Hematopoietic multipotent progenitor cell treated with erythropoietin and hydrocortisone succinate and interleukin-3 and kit ligand, for 6 days (in vitro differentiated cells): ENCODE measurements at places on chromosomes 13 and 19.

- DNase-seq, result no peak
Observed at GRCh38 chr13:25084096-25084495, 11.8 kb upstream of the PABPC3 start.

GRCh38 chr19:31641591-31641990 lies 292.4 kb upstream of the TSHZ3 start:
- peak; percentile 1 for DNase-seq

GRCh38 chr19:50331221-50331993 lies 2.2 kb upstream of the KCNC3 start:
- no peak for DNase-seq

- peak; percentile 59 for DNase-seq
Observed at GRCh38 chr19:41546386-41546789, 29.6 kb upstream of the CEACAM21 start.

DNA sequence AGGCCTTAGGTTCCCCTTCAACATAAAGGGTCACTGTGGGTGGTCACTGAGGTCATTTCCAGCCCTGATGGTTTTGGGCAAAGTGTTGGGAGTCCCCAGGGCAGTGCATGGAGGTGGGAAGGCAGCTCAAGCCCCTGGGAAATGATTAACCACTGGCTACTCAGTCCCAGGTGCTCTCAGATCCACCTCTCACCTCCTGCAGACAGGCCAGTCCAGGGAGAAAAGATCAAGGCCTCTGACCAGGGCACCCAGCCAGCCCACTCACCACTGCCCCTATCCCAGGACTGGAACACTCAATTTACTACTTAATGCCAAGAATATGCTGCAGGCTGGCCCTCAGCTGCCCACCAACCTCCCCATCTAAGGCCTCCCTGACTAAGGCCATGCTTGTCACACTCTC lies 1307.9 kb downstream of the UQCRFS1 start:
- DNase-seq, result no peak

DNA sequence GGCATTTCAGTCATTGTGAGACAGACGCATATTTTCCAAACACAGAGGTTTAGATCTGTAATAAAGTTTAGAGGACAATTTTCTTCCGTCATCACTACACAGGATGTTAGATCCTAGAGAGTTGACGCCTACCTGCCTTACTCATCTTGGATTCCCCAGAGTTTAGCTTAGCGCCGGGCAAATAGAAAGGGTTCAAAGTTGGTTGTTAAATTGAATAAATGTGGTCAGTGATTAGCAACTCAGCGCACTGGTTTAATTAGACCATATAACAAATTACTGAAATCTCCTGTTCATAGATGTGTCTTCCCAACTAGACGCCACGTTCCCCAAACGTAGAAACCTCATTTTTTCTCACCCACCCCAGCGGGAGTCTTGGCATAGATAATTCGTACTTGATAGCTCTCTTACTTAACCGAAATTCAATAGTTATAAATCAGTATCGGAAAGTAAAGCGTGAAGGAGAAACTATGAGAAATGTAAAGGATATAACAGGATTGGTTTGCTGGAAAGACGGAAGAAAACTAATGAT lies 726 bp upstream of the UFM1 start:
- DNase-seq, result peak; percentile 26

- no peak for DNase-seq
Observed at GRCh38 chr19:1429750-1430149, 8.4 kb upstream of the RPS15 start.

- DNase-seq, result no peak
Observed at GRCh38 chr13:23391752-23392151, 41.8 kb downstream of the SACS start.

GRCh38 chr13:31246918-31247317 lies 47.1 kb downstream of the B3GLCT start:
- DNase-seq, result no peak

DNA sequence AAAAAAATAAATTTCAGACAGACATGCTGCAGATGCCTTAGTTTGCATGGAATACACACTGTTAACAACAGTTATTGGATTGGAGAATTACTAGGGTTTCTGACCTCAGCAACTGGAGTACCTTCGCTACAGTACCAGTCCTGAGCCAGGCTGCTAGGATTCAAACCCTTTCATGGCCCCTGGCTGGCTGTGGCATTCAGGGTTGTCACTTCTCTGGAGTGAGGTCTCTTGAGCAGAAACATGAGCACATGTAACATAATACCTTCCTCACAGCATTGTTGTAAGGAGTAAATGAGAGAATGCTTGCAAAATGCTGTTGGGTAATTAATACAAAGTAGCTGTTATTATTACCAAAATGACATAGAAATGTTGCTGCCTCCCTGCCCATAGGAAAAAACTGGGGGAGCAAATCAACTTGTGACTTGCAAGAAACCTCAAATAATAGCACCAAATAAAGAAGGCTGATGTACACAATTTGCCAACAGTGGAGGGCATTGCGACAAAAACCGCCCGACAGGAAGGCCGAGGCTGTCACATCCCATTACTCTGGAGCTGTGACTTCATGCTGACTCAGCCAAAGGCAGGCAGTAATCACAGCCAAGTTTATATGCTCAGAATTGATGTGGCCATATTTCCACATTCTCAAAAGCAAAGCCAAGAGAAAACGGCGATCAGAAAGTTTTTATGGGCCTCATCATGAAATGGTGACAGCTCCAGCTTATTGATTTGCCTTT lies 100.4 kb downstream of the RFC3 start:
- no peak for DNase-seq

DNA sequence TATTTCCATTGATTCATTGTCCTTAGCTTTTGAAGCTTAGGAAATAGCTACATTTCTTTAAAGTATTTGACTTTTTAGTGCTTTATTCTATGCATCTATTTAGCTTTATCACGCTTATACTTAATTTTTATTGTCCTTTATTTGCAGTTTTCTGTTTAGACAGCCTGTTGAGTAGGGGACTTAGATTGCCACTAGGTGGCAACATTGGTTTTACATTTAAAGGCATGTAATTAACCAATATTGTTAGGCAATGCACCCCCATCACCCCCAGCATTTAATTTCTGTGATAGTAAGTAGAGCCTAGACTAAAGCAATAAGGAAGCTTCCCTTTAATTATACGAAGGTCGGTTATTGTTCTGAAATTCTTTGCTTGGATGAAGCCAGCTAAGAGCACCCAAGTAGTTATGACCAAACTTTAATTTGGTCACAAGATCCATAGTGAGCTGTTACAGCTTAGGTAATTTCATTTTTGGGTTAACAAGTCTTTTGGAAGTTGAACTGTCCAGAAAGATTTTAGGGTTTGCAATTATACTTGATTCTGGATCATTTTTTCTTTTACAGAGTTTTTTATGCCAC lies 36.5 kb downstream of the B3GLCT start:
- DNase-seq, result peak; percentile 83

DNA sequence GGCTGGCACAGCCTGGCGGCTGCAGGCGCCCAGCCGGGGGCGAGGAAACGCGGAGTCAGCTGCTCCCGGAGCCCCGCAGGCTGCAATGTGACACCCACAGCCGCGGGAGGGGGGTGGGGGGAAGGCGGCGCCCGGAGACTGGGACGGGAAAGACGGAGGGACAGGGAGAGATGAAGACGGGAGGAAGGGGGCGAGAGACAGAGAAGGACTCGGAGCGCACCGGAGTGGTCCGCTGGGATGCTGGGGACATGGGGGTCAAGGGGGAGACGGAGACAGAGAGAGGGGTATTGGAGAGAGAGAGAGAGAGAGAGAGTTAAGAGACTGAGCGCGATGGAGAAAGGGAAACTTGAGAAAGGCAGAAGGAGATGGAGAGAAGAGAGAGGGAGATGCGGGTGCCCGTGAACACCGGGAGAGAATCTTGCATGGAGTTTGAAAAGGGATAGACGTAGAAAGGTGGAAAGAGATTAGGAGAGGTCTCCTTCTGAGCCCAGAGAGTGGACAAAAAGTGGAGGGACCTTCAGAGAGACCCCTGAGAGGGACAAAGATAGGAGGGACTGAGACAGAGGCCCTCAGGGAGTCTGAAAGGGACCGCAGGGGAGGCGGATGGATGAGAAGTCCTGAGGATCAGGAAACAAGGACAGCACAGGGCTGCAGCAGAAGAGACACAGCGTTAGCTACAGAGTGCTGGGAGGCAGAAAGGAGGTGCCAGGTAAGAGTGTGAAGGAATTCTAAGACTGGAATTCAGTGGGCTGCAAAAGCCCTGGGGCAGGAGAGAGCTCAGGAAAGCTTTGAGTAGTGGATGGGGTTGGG lies 1.0 kb downstream of the SCN1B start:
- no peak for DNase-seq

DNA sequence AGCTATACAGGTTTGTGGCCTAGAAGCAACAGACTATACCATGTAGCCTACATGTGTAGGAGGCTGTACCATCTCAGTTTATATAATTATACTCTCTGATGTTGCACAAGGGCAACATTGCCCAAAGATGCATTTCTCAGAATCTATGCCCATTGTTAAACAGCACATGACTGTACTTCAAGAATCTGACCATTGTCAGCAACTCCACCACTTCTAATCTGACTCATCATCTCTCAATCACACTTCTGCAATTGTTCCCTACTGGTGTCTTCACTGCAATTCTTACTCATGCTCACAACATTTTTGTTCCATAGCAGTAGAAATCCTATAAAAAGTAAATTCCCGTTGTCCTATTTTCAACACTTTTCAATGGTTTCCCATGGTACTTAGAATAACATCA lies 63.9 kb upstream of the ATXN8OS start:
- DNase-seq, result no peak

GRCh38 chr13:97534540-97534939 lies 100.6 kb downstream of the RAP2A start:
- DNase-seq, result no peak

DNA sequence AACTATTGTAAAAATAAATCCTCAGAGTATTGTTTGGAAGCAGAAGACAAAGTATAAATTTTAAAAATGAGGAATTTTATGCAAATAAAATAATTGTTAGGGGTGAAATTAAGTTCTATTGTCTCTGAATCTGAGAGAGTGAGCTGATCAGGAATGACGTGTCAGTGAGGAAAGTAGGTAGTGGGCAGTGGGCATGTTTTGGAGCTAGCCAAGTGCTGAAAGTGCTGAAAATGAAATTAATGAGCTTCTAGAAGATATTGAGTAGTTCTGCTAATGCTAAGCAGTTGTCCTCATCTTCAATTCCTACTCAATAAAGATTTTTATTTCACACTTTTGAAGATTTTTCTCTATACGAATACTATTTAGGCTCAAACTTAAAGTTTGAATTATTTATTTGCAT lies 1167.8 kb upstream of the PCDH20 start:
- no peak for DNase-seq

- no peak for DNase-seq
Observed at GRCh38 chr19:35105411-35106290, 10.0 kb upstream of the FXYD3 start.

- DNase-seq, result no peak
Observed at GRCh38 chr13:66036636-66037035, 1193.5 kb downstream of the PCDH9 start.

DNA sequence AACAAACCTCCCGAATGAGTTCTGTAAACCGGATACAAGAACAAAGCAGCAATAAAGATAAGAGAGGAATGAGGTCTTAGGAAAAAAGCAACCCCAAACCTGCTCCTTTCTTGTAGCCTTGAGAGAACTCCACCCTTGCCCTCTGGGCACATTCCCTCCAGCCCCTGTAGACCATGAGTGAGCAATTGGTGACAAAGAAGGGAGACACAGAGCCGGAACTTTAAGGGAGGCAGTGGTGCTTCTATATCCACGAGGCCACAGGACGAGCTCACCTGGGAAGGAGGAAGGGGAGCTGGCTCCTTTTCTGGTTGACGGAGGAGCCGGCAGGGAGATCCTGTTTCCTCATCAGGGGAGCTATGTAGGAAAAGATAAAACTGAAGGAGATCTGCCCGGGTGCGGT lies 13.0 kb downstream of the BRME1 start:
- DNase-seq, result no peak

GRCh38 chr19:17993076-17993813 lies 14.7 kb upstream of the ARRDC2 start:
- DNase-seq, result no peak

- DNase-seq, result no peak
Observed at GRCh38 chr13:94667190-94667589, 45.2 kb downstream of the SOX21 start.
